Fibroblast of villous mesenchyme (primary cell): ENCODE measurements at places on chromosomes 4 and X. TPM values are rescaled to one million over a fixed set of nuclear protein-coding genes. Genes with fewer than 3 reads are reported as not detected.

DNA sequence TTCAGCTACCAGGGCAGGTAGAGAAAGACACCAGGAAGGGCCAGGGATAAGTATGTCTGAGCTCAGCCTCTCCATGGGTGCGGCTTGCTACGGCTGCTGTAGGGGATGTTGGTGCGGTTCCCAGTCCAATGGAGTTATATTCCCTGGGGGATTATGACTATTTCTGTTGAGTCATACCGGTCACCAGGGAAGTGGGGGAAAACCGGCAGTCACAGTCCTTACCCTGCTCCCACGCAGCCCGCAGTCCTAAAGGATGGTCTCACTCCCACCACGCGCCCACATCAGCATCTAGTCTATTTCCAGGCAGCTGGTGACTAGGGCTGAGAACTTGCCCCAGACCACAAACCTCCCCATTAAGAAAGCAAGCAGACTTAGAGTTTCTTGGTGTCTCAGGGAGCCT, 191.6 kb downstream of the VEGFC start:
- DNase-seq: peak; percentile 17

GRCh38 chr4:41537292-41537890, 566 bp upstream of the LIMCH1 start:
- no peak for DNase-seq

Gene FAM114A1
- total RNA-seq: 426 and 471 TPM in 2 replicates

GRCh38 chrX:132631579-132632232, 142.9 kb upstream of the MBNL3 start:
- peak; percentile 49 for DNase-seq

- no peak for DNase-seq
These were observed 661 bp downstream of the S100P start for GRCh38 chr4:6694177-6694901.

Gene SMIM43
- total RNA-seq: 0.43 and 0.64 TPM in 2 replicates

GRCh38 chr4:86895692-86896488, 3.7 kb upstream of the C4orf36 start:
- DNase-seq: peak; percentile 80

Gene PRRG3
- total RNA-seq: not detected in 2 replicates

Gene ZNF630
- 0.32 and 3.0 TPM in 2 replicates for total RNA-seq

GRCh38 chr4:4388836-4389575, 2.1 kb downstream of the NSG1 start:
- DNase-seq: no peak

Gene ZNF275
- 12.9 and 13.4 TPM in 2 replicates for total RNA-seq
